Fibroblast of skin of right biceps (primary cell): ENCODE measurements at places on chromosomes 12 and 14.

DNA sequence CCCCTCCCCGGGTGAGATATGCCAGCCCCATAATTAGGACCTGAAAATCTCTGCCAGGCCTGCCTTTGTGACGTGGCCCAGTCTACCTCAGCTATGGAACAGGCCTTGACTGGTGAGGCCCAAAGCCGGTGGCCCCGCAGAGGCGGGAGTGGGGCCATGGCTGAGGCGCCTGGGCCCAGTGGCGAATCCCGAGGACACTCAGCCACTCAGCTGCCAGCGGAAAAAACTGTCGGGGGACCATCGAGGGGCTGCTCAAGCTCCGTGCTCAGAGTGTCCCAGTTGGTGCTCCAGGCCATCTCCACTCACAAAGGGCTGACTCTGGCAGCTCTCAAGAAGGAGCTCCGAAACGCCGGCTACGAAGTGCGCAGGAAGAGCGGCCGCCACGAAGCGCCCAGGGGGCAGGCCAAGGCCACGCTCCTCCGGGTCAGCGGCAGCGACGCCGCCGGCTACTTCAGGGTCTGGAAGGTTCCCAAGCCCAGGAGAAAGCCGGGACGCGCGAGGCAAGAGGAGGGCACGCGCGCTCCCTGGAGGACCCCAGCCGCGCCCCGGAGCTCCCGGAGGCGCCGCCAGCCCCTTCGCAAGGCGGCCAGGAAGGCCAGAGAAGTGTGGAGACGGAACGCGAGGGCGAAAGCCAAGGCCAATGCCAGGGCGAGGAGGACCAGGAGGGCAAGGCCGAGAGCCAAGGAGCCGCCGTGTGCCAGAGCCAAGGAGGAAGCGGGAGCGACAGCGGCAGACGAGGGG lies 21.4 kb downstream of the ZNF641 start:
- no peak for DNase-seq

DNA sequence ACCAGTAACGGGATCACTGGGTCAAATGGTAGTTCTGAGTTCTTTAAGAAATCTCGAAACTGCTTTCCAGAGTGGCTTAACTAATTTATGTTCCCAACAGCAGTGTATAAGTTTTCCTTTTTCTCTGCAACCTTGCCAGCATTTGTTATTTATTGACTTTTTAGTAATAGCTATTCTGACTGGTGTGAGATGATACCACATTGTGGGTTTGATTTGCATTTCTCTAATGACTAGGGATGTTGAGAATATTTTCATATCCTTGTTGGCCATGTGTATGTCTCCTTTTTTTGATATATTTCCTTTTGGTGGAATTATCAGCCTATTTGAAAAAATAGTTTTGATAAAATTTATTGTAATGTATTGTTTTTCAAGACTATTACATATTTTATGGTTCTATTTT lies 701.2 kb upstream of the FBXO33 start:
- DNase-seq: no peak

DNA sequence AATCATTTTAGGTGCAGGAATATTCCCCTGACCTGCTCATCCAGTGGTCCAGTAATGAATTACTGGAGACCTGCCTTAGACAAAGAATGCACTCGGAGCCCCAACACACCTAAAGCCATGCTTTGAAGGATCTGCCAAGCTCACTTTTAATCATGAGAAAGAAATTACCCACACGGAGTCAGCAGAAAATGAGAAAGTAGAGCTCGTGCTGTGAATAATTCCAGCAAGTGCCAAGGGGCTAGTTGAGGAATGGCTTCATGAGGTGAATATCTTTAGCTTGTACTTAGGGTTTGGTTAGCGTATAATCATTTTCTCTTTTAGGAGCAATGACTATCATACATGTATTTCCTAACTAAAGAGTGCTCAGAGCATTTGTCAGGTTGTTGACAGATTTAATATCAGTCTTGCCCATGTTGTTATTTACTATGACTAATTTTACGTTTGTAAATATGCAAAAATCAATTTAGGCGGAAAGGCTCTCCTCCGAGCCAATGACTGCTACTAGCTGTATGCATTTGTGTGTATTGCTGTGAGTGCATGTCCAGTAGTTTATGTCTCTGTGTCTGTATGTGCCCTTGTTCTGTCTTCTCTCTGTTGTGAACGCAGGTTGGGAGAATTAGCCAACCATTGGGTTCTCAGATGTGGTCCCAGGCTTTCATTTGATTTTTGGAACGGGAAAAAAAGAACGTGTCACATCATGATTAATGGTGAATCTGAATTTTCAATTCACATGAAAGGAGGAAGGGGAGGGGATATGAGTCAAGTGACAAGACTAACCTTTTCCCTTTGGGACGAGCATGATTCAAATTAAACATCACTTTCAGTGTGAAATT lies 98.4 kb downstream of the RMST start:
- no peak for DNase-seq

GRCh38 chr12:8078398-8078797 lies 3.7 kb upstream of the NECAP1 start:
- DNase-seq: peak; percentile 73

DNA sequence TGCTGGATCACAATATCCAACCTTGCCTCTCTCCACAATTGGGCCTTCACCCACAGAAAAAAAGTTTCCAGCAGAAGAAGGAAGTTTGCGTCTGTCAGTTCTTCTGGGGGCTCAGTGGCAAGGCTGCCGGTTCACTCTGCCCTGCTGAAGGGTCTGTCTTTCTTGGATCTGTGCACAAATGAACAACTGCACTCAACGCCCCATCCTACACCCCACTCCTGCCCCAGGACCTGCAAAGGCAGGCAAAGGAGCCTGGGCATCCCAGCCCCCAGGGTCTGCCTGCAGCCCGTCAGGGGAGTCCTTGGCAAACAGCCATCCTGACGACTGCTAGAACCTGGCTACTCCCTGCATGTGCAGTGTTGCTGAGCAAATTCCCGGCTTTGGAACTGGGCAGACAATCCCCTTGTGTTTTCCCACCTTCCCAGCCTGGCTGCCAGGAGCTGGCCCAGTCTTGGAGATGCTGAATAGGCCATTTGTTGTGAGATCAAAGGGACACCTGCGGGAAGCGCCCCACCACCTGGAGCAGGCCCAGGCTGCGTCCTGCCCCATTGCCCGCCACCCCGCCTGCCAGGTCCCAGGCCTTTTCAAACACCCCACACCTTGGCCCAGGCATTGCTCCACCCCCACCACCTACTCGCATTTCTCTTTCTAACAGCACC lies 311.9 kb downstream of the BCL11B start:
- DNase-seq: no peak

- DNase-seq: no peak
Observed at GRCh38 chr12:102745971-102746600, 171.0 kb downstream of the PAH start.
